Purkinje cell (primary cell): ENCODE measurements at places on chromosomes 11 and 22. TPM values are rescaled to one million over a fixed set of nuclear protein-coding genes. Genes with fewer than 3 reads are reported as not detected.

The FRMD8 gene
- 2.2 and 2.6 TPM in 2 replicates for polyA plus RNA-seq

The RASL10A gene
- polyA plus RNA-seq = 9.5 TPM in 1 of 2 replicates, not detected in the other

The ENTHD1 gene
- not detected in 2 replicates for polyA plus RNA-seq

The CRYBA4 gene
- polyA plus RNA-seq = not detected in 2 replicates

The OR2AG2 gene
- polyA plus RNA-seq = 0.07 and 3.3 TPM in 2 replicates

The NAALADL1 gene
- not detected in 2 replicates for polyA plus RNA-seq

The OR4P4 gene
- polyA plus RNA-seq = not detected in 2 replicates

The MMP10 gene
- polyA plus RNA-seq = not detected in 2 replicates

The PIH1D2 gene
- 7.2 and 8.9 TPM in 2 replicates for polyA plus RNA-seq

The C22orf42 gene
- polyA plus RNA-seq = not detected in 2 replicates

The NXPE1 gene
- polyA plus RNA-seq = not detected in 2 replicates

The TRIM49 gene
- polyA plus RNA-seq = not detected in 2 replicates

The IZUMO1R gene
- polyA plus RNA-seq = not detected in 2 replicates

The NR1H3 gene
- 9.9 and 16.0 TPM in 2 replicates for polyA plus RNA-seq

The LMO1 gene
- polyA plus RNA-seq = 2.1 TPM in 1 of 2 replicates, not detected in the other

The TEX54 gene
- not detected in 2 replicates for polyA plus RNA-seq

The UCP3 gene
- polyA plus RNA-seq = 0.58 TPM in 1 of 2 replicates, not detected in the other

The DDTL gene
- polyA plus RNA-seq = 1.4 and 2.6 TPM in 2 replicates

The SLN gene
- 12.9 TPM in 1 of 2 replicates, not detected in the other for polyA plus RNA-seq

The P4HA3 gene
- polyA plus RNA-seq = 4.2 TPM in 1 of 2 replicates, not detected in the other
